ENCODE measurements at places on chromosomes 3 and 15.

- no peak for DNase-seq
These were observed 9.7 kb upstream of the GATA2 start for GRCh38 chr3:128502712-128503111.

GRCh38 chr3:141578202-141578973 lies 91.6 kb downstream of the RASA2 start:
- DNase-seq: no peak

DNA sequence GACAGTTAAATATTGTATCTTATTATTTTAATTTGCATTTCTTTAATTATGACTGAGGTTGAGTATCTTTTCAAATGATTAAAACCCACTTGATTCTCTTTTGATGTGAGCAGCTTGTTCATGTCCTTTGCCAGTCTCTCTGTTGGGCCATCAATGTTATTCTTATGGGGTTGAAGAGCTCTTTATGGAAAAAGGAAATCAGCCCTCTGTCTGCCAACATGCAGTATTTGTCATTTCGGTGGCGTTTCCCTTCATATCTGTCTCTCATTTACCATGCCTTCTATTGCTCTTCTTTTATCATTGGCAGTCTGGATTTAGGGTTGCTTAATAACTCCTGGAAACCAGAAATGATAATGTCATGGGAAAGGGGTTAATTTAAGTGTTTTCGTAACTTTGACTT lies 340.7 kb upstream of the DNAJC19 start:
- DNase-seq: no peak

GRCh38 chr15:90209591-90209990 lies 8.5 kb downstream of the SEMA4B start:
- DNase-seq: peak; percentile 26

GRCh38 chr15:81146466-81146865 lies 12.4 kb downstream of the CFAP161 start:
- no peak for DNase-seq

GRCh38 chr3:81531846-81532245 lies 229.6 kb downstream of the GBE1 start:
- no peak for DNase-seq

- no peak for DNase-seq
These were observed 157.9 kb upstream of the SLC2A2 start for GRCh38 chr3:171184372-171184771.

GRCh38 chr3:72618739-72619138 lies 229.5 kb downstream of the SHQ1 start:
- DNase-seq: no peak

- DNase-seq: no peak
These were observed 327.9 kb upstream of the CTNNB1 start for GRCh38 chr3:40871394-40871793.

Measured in stimulated activated CD4-positive, alpha-beta T cell treated with anti-CD3 and anti-CD28 coated beads, Interleukin-15, amount 100 ng/mL, for 48 hours (primary cell).